Type B pancreatic cell (in vitro differentiated cells): ENCODE measurements at places on chromosomes 7 and 10. TPM values are rescaled to one million over a fixed set of nuclear protein-coding genes. Genes with fewer than 3 reads are reported as not detected.

DNA sequence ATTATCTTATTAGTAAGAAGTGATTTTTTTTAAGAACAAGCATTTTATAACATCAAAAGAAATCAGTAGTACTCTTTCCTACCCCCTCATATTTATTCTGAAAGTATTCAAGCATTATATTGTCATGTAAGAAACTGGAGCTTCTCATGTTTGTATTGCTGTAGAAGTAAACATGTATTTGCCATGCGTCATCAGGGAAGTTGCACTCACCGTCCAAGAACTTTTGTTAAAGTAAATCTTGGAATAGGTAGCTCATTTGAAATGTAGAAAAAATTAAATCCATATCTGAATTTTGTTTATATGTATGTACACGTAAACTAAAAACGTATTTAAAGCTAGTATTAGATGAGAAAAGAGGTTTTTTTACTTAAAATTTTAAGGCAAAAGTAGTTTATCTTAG is 96.8 kb downstream of the PTEN start:
- H3K36me3 ChIP-seq = peaks cover 41% of the 10 kb centered on the region
- H3K27ac ChIP-seq = no peak overlapping the region
- H3K4me3 ChIP-seq = no peak overlapping the region
- H3K27me3 ChIP-seq = no peaks in the 10 kb centered on the region
- H3K4me1 ChIP-seq = peaks cover 9% of the 10 kb centered on the region

DNA sequence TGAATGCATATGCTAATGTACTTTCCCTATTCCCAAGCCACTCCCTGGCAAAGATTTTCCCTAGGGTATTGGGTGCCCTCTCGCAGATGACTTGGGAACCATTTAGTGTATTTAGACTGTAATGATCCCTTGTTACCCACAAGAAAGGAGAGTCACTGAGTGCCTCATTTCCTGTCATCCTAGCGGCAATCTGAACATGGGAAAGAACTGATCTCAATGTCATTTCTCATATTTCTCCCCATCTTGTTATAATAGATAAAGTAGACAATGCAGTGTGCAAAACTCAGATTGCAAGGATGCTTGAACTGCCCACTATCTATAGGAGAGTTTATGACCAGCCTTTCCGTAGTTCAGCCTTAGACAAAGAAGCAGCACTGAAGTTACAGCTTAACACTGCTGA is 123.3 kb downstream of the MICU1 start:
- no peak for DNase-seq
- no peak overlapping the region for H3K27ac ChIP-seq
- H3K4me3 ChIP-seq = no peak overlapping the region
- H3K36me3 ChIP-seq = peaks cover 26% of the 10 kb centered on the region
- H3K27me3 ChIP-seq = no peaks in the 10 kb centered on the region

- no peak overlapping the region for H3K4me3 ChIP-seq
- H3K27ac ChIP-seq = no peak overlapping the region
- peaks cover 5% of the 10 kb centered on the region for H3K27me3 ChIP-seq
- DNase-seq = no peak
- no peaks in the 10 kb centered on the region for H3K36me3 ChIP-seq
These were observed 55.9 kb upstream of the PDZD8 start for GRCh38 chr10:117431160-117431559.

DNA sequence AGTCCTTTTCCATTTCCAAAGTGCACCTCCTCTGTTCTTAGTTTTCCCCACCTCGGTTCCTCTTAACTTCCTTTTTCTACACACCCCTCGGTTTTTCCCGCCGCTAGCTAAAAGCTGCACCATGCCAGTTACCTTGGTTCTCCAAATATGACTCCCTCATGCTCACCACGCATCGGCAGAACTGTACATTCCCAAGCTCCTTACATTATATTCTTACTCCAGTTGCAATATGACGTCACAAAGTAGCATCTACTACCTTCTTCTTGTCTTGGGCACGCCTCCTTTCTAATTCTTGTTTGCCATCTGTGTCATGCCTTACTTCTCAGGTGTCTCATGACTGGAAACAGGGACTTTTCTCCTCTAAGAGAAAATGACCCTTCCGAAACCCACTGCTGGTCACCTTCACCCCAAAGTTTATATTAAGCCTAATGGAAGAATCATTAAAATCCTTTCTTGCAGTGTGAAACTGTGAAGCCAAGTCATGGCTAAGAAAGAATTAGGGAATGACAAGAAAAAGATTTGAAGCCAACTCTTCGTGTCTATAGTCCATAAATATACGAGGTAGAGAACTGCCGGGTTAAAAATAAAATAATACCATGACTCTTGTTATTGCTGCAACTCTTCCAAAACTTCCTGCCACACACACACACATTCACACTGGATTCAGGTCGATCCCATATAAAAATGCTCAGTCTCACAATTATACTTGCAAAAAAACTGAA is 1.7 kb downstream of the ESYT2 start:
- no peaks in the 10 kb centered on the region for H3K27me3 ChIP-seq
- H3K4me3 ChIP-seq = peak overlapping the region; percentile 90
- peaks cover 10% of the 10 kb centered on the region for H3K4me1 ChIP-seq
- DNase-seq = no peak

The SPDYE5 gene
- not detected in 2 replicates for total RNA-seq

The IKZF1 gene
- total RNA-seq = 1.0 and 2.0 TPM in 2 replicates

The FAM237B gene
- not detected in 2 replicates for total RNA-seq

DNA sequence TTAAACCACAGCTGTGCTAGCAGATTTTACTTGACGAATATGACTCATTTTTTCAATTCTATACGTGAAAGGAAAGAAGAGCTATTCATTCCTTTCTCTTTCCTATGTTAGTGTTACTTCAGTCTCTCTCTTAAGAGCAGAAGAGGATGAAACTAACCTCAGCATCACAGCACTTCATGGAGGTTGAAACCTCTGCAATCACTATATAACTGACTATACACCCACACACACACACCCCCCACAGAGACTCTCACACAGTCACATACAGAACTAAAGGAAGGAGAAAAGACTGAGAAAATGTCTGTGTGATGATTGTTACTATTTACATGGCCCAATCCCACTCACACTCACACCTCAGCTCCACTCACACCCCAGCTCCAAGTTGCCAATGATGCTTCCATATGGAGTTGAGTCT is 104.2 kb downstream of the KIF20B start:
- no peaks in the 10 kb centered on the region for H3K27me3 ChIP-seq
- no peak for DNase-seq
- no peak overlapping the region for H3K4me3 ChIP-seq
- H3K36me3 ChIP-seq = no peaks in the 10 kb centered on the region
- peaks cover 17% of the 10 kb centered on the region for H3K4me1 ChIP-seq

DNA sequence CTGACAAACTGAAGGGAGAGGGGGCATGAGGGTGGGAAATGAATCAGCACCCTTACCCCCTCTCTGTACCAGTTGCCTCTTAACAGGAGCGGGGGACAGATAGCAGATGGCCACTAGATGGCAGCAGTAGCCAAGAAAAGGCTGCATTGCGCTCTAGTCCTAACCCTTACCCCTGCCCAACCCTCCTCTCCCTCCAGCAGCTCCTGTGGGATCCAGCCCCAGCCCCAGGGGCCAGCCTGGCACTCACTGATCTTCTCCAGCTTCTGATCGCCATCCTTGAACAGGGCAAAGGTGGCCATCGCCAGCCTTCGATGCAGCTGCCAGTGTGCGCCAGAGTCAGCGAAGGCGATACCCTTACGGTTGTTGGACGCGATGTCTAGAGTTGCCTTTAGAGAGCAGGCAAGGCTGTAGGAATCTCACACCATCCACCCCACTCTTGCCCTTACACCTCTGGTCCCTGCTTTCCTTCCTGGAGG is 2.2 kb downstream of the CYP17A1 start:
- DNase-seq = peak; percentile 82
- peaks cover 5% of the 10 kb centered on the region for H3K27me3 ChIP-seq
- peak overlapping the region; percentile 90 for H3K27ac ChIP-seq
- H3K4me3 ChIP-seq = no peak overlapping the region
- H3K36me3 ChIP-seq = peaks cover 5% of the 10 kb centered on the region
- H3K4me1 ChIP-seq = no peaks in the 10 kb centered on the region

DNA sequence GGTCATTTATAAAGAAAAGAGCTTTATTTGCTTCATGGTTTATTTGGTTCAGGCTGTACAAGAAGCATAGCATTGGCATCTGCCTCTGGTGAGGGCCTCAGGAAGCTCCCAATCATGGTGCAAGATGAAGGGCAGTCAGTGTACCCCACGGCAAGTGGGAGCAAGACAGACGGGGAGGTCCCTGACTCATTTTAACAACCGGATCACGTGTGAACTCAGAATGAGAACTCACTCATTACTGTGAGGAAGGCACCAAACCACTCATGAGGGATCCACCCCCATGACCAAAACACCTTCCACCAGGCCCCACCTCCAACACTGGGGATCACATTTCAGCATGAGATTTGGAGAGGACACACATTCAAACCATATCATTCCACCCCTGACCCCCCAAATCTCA is 15.7 kb upstream of the CRYGN start:
- no peak overlapping the region for H3K4me3 ChIP-seq
- H3K27ac ChIP-seq = no peak overlapping the region
- no peaks in the 10 kb centered on the region for H3K36me3 ChIP-seq
- H3K27me3 ChIP-seq = peaks cover 3% of the 10 kb centered on the region

- no peak overlapping the region for H3K27ac ChIP-seq
- no peak for DNase-seq
- no peaks in the 10 kb centered on the region for H3K4me1 ChIP-seq
- H3K27me3 ChIP-seq = no peaks in the 10 kb centered on the region
These were observed 844.9 kb upstream of the PHF14 start for GRCh38 chr7:10128748-10129147.

DNA sequence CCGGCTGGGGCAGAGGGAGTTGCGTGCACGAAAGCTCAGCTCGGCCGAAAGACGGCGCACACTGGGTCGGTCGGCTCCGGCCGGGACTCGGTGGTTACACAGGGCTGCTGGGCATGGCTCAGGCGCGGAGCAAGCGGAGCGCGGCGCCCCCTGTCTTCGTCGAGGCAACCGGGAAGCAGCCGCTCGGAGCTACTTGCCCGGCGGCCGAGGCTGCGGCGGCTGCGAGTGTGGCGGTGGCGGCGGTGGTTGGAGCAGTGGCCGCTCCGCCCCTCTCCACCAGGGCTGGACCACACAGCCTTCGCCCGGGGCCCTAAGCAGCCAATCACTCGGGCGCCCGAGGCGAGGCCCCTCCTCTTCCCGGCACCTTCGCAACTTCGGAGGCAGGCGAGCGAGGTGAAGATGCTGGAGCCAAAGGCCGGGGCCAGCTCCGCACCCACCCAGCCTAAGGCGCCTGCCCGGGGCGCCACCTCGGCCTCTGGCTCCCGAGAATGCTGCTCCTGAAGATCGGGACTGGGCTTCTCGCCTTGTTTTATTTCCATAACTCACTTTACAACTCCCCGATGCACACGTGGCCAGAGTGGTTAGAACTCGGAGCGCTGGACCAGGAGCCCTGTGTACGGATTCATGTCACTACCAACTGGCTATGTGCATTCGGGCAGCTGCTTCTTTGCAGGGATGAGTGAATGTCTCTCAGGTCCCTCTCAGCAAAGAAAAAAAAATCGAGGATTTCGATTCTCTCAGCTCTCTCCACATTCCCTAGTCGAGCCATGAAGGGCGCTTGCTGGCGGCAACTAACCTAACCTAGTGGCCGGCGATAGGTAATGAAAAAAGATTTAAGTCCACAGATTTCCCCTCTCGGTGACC is at the start of gene TLL2:
Gene TLL2, minus strand, starts transcription at position 229 of the 864 bp plus-strand sequence. CDS start 241 bp downstream, outside the sequence.
- peak; percentile 93 for DNase-seq
- H3K36me3 ChIP-seq = no peaks in the 10 kb centered on the region
- H3K27me3 ChIP-seq = peaks cover 62% of the 10 kb centered on the region
- H3K4me3 ChIP-seq = peak within 1 kb of the TSS; percentile 86

DNA sequence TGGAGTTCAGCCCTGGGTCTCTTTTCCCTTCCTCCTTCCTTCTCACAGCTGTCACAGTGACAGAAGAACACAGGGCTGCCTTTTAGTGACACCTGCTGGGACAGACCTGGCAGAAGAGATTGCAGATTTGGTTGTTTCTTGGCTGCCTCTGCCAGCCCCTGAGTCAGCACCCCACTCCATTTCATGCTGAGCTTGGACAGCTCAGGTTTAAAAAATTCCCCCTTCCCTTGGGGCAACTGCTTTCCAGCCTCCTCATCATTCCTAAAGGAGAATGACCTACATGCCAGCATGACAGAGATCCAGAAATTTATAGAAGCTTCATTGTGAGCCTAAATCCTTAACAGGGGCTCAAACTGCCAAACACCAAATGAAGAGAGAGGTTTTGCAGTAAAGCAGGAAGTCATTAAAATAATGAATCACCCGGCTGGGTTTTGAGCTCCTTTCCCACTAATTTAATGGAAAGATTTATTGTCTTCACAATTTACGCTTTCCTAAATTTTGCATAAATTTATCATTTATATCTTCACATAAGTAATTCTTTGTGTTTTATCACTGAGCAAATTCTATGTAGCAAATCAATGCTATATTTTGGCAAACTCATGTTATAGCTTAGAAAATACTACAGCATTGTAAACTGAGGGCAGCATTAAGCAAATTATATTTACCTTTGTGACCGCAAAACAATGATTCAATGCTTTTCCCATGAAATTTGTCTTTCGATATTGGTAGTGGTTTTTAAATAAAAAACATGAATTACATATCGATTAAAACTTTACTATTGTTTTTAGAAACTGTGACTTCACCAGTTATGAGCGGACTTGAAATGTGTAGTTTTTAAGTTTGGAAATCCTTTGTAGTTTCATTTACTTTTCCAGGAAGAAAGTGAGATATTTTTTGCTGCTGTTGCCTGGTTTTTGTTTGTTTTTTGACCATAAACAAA is 399.5 kb upstream of the ANKRD30A start:
- peaks cover 3% of the 10 kb centered on the region for H3K27me3 ChIP-seq
- peaks cover 9% of the 10 kb centered on the region for H3K4me1 ChIP-seq
- DNase-seq = no peak
- H3K36me3 ChIP-seq = no peaks in the 10 kb centered on the region

DNA sequence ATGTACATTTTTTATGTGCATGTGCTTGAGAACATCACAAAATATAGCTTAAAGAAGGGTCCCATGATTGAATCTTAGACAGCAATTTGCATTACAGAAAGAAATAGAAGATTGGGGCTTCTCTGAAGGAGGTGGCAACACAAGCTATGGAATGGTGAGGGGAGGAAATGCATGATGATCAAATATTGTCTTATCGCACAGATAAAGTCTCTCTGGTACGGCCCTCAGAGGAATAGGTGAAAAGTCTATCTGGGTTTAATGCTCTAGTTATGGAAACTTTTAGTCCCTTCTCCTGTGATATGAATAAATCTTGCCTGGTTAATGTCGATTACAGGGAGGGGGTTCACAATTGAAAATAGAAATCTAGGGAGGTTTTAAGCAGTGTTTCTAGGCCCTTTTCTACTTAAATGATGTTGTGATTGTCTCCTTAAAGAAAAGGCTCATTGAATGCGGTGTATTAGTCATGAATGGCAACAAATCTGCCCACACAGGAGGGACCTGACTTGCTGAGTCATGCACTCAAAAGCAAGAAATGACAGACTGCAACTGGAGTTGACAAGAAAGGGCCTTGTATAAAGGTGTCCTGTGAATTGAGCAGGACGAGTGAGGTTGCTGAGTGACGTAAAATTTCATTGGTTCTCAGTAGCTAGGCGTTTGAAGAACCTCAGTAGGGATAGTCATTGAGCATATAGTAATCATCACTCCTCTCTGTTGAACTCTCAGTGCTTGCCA is 133.4 kb upstream of the CSTF2T start:
- peak overlapping the region; percentile 3 for H3K27ac ChIP-seq
- peaks cover 3% of the 10 kb centered on the region for H3K36me3 ChIP-seq
- no peak overlapping the region for H3K4me3 ChIP-seq
- no peaks in the 10 kb centered on the region for H3K27me3 ChIP-seq
- no peaks in the 10 kb centered on the region for H3K4me1 ChIP-seq

The MYOZ1 gene
- total RNA-seq = 0.36 and 0.82 TPM in 2 replicates

The TET1 gene
- 14.9 and 29.0 TPM in 2 replicates for total RNA-seq
